GM12892 (cell line): ENCODE measurements at places on chromosomes 5 and 9.
A peak's percentile ranks its signal among the peaks of the same experiment; 100 is the strongest.

GRCh38 chr9:111016426-111017045, 21.7 kb downstream of the LPAR1 start:
- DNase-seq: no peak

GRCh38 chr5:114449860-114450421, 88.1 kb downstream of the KCNN2 start:
- peak; percentile 34 for DNase-seq

GRCh38 chr5:175738602-175739133, 80.8 kb downstream of the HRH2 start:
- no peak for DNase-seq

DNA sequence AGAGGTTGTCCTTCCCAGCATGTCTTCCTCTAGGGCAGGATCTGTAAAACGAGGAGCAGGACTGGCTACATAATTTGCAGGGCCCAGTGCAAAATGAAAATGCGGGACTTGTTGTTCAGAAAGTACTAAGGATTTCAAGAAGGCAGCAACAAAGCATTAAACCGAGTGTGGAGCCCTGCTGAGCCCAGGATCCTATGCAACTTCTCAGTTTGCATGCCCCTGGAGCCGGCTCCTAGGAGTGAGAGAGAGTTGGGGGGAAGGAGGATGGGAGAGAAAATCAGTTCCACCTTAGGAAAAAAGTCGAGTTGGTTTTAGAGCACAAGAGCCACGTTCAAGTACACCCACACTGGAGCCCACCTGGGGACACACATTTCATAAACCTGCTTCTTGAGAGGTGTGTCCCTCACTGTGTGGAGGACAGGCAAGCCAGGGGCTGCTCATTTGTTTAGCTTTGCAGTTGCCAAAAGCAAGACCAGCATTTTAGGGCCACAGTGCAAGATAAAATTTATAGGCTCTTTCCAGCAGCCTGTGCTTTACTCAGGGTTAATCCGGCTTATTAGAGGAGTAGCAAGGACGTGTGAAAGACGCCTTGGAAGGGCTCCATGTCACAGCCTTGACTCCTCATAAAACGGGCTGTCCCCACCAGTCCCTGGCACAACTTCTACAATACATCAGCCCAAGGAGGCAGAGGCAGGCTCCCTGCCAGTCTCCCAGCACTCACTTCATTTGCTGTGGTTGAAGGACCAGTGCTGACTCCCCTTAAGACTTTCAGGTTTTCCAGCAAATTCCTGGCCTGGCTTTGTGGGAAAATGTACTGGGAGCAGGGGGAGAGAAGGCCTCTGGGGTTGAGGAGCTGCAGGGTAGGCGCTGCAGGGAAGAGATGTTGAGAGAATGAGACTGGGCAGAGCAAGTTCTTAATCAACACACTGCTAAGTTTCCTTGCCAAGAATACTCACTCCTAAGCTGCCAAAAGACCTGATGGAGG, 159.7 kb upstream of the SEMA6A start:
- no peak for DNase-seq

GRCh38 chr9:76445976-76446375, 13.0 kb upstream of the GCNT1 start:
- DNase-seq: no peak
